CD4-positive, alpha-beta T cell treated with Interleukin-6 at 100 ng/mL for 8 hours (primary cell): ENCODE measurements at places on chromosomes 2 and 18.

DNA sequence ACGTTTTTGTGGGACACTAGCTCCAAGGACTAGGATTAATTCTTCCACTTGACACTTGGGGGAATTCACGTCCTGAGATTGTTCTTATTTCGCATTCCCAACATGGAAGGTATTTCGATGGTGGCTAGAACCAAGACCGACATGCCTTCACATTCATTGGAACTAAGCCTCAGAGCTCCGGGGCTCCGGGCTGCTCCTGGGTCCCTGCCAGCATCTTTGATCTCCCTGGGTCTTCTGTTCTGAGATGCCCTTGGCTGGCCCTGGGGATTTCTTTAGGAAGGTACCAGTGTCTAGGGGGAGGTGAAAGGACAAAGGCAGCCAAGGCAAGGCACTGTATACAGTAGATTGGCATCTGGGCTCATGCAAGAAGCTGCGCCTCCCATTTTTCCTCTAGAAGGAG is 76.8 kb downstream of the DYSF start:
- no peak for DNase-seq

- no peak for DNase-seq
Measured at GRCh38 chr18:44852818-44853217, 172.1 kb downstream of the SETBP1 start.

DNA sequence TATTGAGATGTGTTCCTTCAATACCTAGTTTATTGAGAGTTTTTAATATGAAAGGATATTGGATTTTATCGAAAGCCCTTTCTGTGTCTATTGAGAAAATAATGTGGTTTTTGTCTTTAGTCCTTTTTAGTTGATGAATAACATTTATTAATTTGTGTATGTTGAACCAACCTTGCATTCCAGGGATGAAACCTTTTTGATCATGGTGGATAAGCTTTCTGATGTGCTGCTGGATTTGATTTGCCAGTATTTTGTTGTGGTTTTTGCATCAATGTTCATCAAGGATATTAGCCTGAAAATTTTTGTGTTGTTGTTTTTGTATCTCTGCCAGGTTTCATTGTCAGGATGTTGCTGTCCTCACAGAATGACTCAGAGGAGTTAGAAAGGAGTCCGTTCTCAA is 1710.4 kb downstream of the SUCLG1 start:
- DNase-seq, result no peak

DNA sequence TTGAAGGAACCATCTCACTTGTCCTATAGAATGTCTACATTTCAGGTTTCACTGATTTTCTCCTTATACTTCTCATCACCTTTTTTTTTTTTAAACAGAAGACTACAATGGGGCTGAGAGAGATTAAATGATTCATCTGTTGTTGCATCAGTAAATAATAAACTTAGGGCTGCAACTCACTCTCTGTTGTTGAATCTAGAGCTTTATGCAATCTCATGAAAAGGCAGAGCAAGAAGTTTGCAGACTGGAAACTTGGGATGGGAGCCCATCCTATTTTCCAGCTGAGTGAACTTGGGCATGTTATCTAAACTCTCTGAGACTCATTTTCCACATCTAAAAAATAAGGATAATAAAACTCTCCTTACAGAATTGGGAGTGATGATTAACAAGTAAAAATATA is 58.4 kb downstream of the PDE1A start:
- DNase-seq, result no peak

GRCh38 chr2:126658905-126659561 is 3.1 kb downstream of the GYPC start:
- peak; percentile 71 for DNase-seq

DNA sequence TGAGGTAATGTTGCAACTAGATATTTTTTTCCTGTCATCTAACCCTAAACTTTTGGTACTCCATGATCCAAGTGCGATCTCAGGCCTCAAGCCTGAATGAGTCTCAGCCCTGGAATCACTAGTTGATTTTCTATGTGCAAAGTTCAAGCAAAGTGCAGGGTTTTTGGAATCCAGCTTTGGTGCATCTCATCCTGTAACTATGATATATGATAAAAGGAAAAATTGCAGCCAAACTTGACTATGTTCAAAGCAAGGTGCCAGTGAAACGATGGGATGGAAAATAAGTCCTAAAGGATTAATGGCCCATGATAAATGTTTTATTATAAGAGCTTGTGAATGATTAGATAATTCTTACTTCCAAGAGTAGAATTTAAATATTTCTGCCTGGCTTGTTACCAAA is 78.9 kb upstream of the NT5C1B start:
- DNase-seq, result no peak

DNA sequence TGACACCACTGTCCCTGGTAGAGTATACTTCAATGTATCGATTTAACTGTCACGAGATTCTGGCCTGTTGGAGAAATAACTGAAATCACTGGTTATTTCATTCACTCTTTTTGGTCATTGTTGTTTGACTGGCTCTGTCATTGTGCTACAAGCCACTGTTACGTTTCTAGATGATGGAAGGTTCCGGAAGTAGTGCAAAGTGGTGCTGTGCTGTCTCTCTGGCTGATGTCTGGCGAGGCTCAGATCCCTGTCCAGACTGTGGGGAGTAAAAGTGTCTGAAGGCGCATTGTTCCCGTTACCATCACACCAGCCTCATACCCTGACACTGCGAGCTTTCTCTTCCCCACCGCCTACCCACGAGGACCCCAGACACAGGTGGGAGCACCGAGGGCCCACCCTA is 11.7 kb downstream of the CNDP1 start:
- DNase-seq, result no peak

- no peak for DNase-seq
Measured at GRCh38 chr2:178403671-178404306, 47.2 kb downstream of the PRKRA start.

DNA sequence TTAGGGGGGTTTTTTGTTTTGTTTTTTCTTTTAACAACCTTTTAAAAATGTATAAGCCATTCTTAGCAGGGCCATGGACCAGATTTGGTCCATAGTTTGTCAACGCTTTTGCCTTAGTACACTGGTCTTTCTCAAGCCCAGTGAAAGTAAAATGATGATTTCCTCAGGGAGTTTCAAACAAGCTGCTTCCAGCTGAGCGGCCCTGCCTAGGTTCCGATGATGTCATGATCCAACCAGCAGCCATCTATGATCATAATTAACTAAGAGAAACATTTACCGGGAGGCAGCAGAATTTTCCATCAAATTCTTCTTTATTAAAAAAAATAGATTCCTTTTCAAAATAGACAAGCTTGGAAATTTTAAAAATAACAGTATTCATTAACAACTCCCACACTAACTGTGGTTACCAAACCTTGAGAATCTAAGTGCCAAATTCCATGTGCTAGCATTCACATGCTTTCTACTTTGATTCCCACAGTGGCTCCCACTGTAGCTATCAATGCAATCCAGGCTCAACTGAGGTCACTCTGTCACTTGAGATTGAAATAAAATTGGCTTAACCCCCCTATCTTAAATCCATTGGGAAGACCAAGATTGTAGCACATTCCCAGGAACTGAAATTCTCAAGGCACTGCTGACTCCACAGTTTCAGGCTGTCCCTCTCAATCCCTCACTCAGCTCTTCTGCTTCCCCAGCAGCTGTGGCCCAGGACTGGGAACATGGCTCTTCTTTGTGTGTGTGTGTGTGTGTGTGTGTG is 148.9 kb downstream of the RNF152 start:
- DNase-seq, result no peak

GRCh38 chr2:111138839-111139238 is 18.1 kb downstream of the BCL2L11 start:
- DNase-seq, result no peak

DNA sequence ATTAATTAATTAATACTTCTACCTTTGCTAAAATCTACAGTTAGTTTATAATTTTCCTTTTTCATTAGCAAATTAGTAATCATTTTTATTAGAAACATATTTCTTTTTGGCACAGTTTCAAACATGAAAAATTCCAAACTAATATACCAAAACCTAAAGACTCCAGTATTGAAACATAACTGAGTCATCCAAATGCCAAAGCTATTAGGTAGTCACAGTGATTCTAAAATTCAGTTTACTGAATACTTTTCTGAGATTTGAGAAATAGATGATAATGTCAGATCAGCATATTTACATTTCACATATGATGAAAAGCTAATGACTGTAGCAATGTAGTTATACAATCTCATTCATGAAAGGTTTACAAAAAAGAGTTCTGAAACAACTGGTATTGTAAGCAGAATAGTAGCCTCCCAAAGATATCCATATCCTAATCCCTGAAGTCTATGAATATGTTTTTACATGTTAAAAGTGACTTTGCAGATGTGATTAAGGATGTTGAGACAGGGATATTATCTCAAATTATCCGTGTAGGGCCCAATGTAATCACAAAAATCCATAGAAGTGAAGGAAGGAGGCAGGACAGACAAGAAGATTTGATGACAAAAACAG is 680.2 kb upstream of the CHAC2 start:
- DNase-seq, result no peak

DNA sequence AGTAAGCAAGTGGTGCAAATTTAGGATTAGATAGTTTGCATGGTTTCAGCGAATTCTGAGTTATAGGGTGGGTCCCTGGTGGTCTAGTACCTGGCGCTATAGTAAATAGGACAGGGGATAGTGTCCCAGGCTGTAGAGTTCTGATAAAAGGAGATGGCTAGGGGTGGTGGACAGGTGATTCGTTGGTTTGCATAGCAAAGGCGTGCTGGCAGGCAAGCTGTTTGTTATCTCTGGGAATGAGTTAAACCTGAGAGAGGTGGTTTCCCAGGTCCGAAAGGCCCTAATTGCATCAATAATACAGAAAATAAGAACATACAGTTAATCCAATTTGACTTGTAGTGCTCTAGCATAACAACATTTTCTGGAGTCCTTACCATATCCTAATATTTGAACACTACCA is 6.9 kb upstream of the ZDBF2 start:
- no peak for DNase-seq

DNA sequence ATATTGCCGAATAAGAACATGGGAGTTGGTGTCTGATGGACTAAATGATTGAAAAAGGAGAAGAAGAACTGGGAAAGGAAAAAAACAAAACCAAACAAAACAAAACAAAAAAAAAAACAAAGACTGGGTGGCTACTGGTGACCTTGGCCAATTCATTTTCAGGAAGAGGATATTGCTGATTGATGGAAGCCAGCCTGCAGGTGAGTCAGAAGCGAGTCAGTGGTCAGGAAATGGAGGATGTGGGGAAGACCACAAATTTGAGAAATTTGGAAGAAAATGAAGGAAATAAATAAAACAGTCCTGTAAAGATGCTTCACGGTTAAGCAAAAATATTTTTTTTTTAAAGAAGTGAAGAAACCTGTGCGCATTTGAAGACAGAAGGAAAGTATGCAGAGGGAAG is 296.9 kb downstream of the ZNF521 start:
- DNase-seq, result no peak

- peak; percentile 38 for DNase-seq
Measured at GRCh38 chr2:208265371-208265800, 669 bp upstream of the PIKFYVE start.

DNA sequence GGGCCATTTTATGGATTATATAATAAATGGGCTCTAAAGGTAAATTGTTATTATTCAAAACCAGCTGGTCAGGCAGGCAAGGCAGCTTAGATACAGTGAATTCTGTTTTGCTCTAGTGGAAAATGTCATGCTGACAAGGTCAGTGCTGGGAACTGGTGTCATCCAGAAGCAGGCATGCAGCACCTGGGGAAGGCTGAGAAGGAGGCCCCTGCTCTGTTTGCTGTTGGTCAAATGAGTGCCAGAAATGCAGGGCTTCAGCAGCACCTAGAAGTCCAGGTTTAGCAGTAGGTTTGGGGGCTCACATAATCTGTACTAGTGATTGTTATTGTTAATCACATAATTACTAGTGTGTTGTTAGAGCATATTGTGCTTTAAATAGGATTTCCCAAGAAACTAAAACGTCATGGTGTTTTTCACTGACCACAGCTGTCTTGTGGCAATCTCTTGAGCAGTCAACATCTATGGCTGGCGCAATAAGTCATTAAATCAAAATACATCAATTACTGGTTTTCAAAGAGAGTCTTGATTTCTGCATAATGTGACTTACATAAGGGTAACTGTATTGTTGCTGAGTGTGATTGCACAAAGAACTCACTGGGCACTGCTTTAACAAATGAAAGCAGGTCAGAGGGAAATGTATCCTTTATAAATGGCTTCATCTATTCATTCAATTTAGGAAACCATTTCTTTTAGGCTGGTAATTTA is 99.1 kb downstream of the MYO3B start:
- no peak for DNase-seq

GRCh38 chr2:26333293-26333692 is 12.7 kb upstream of the SELENOI start:
- DNase-seq, result no peak

DNA sequence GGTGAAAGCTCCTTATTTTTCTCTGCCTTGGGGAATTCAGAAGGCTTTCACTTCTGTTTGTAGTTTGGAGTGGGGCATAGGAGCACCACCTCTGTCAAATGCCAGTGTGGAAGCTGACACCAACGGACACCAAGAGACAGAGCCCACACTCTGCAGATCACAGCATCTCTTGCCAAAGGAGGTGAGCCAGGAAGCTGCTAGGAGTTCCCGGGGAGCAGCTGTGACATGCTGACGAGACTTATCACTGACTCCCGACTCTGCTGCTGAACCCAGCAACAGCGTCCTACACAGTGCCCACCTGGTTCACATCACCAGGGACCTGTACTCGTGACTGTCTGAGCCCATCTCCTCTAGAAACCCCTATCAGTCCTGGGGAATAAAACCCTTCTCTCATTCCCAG is 8.1 kb downstream of the TEX51 start:
- no peak for DNase-seq

- no peak for DNase-seq
Measured at GRCh38 chr2:69030800-69031428, 17.9 kb downstream of the ANTXR1 start.

DNA sequence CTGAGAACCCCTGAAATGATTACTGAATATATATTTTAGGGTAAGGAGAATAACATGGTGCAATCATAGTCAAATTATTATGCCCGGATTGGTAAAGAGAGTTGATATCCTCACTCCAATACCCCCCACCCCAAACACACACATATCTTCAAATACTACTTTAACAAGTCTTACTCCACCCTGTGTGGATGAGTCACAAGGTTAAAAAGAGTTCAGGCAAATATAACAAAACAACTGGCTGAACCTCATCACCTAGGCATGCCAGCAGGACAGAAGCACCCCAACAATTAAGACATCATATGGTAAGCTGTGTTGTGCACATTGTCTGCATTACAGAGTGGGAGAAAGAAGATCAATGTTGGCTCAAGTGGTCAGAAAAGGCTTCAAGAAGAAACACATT is 857.4 kb downstream of the TDRD15 start:
- no peak for DNase-seq

- DNase-seq, result no peak
Measured at GRCh38 chr18:46567196-46567595, 89.8 kb downstream of the LOXHD1 start.
